ENCODE measurements at places on chromosomes 3 and 15.

- H3K27ac ChIP-seq, result no peak overlapping the region
- DNase-seq, result no peak
- peaks cover 3% of the 10 kb centered on the region for H3K4me1 ChIP-seq
- H3K4me3 ChIP-seq, result no peak overlapping the region
- peaks cover 13% of the 10 kb centered on the region for H3K36me3 ChIP-seq
These were observed 167.0 kb downstream of the ATP10A start for GRCh38 chr15:25695875-25696760.

GRCh38 chr3:61250784-61251173, 473 bp downstream of the FHIT start:
- H3K4me1 ChIP-seq, result peaks cover 2% of the 10 kb centered on the region
- H3K27me3 ChIP-seq, result no peaks in the 10 kb centered on the region
- peak overlapping the region; percentile 81 for H3K4me3 ChIP-seq
- no peak for DNase-seq
- H3K36me3 ChIP-seq, result no peaks in the 10 kb centered on the region

GRCh38 chr3:154758109-154758868, 321.8 kb upstream of the MME start:
- H3K4me1 ChIP-seq, result no peaks in the 10 kb centered on the region
- H3K36me3 ChIP-seq, result no peaks in the 10 kb centered on the region
- no peak overlapping the region for H3K27ac ChIP-seq
- no peak overlapping the region for H3K4me3 ChIP-seq
- peak; percentile 21 for DNase-seq
- no peaks in the 10 kb centered on the region for H3K27me3 ChIP-seq

- no peaks in the 10 kb centered on the region for H3K4me1 ChIP-seq
- H3K4me3 ChIP-seq, result no peak overlapping the region
- H3K36me3 ChIP-seq, result no peaks in the 10 kb centered on the region
- DNase-seq, result no peak
- H3K27me3 ChIP-seq, result no peaks in the 10 kb centered on the region
These were observed 211.9 kb downstream of the TPRG1 start for GRCh38 chr3:189383630-189384029.

DNA sequence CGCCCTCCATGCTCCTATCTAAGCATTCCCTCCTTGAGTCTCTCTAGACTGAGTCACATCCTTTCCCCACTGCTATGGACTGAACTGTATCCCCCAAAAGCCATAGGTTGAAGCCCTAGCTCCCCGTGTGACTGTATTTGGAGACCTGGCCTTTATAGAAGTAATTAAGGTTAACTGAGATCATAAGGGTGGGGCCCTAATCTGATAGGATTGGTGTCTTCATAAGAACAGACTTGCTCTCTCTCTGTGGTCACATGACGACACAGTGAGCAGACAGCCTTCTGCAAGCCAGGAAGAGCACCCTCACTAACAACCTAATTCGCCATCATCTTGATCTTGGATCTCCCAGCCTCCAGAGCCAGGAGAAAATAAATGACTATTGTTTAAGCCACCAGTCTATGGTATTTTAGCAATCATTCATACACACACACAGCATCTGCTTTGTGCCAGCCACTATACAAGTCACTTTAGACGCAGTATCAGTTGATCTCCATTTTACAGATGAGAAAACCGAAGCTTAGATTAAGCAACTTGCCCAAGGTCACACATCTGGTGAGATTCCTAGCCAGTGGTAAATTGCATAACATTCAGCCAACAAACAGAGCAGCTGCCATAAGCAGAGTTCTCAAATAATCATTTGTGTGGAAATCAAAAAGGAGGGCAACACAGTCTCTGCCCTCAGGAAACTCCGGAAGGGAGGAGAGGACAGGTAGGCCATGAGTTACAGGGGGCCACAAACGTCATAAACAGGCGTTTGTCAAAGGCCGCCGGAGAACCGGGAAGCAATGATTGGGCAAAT, 66.3 kb upstream of the HES1 start:
- no peak overlapping the region for H3K4me3 ChIP-seq
- no peaks in the 10 kb centered on the region for H3K4me1 ChIP-seq
- H3K36me3 ChIP-seq, result no peaks in the 10 kb centered on the region
- H3K27ac ChIP-seq, result no peak overlapping the region

DNA sequence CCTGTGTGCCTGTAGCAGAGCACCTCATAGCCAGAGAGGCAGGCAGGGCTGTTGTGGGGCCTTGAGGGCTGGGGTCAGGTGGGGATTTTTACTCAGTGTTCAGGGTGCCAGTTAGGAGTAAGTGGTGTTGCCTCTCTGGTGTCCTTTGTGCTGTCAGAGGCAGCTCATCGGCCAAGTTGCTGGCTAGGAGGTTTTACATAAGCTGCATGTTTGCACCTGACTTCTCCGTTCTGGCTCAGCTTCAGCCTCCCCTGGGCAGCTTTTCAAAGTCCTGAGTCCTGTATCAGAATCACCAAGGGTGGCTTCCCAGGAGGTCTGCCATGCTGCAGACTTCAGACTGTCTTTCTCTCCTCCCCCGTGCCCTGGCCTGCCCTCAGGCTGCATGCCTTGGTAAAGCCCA, 242.6 kb upstream of the TPM1 start:
- H3K4me3 ChIP-seq, result no peak overlapping the region
- H3K4me1 ChIP-seq, result no peaks in the 10 kb centered on the region
- H3K36me3 ChIP-seq, result peaks cover 2% of the 10 kb centered on the region
- no peaks in the 10 kb centered on the region for H3K27me3 ChIP-seq
- no peak for DNase-seq

DNA sequence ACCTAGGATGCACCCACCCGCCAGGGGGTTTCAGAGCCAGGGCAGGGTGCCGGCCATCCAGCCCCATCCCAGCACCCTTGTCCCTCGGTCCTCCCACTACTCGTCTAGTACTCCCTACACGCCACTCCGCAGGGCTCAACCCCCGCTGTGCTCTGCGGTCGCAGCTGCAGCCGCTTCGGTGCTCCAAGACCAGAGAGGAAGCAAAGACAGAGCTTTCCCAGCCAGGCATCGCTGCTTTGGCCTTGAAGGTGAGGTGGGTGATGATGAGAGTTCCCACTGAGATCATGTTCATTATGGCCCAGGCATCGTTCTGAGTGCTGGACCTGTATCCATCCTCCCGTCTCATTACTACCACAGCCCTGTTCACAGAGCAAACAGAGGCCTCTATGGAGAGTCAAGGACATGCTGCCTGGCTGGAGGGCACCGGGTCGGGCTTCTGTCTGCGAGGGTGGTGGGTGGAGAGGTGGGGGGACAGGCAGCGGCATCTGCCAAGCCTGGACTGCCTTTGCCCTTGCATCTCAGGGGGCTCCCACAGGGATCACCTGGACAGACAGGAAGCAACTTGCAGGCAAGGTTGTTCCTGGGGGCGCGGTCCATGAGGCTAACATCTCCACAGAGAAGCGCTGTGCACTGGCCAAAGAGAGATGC, 66.9 kb downstream of the KLF13 start:
- H3K4me3 ChIP-seq, result no peak overlapping the region
- no peak overlapping the region for H3K27ac ChIP-seq
- no peaks in the 10 kb centered on the region for H3K27me3 ChIP-seq
- H3K4me1 ChIP-seq, result peaks cover 18% of the 10 kb centered on the region
- H3K36me3 ChIP-seq, result no peaks in the 10 kb centered on the region
- DNase-seq, result no peak

GRCh38 chr3:158991146-158991705, 189.4 kb downstream of the MFSD1 start:
- no peaks in the 10 kb centered on the region for H3K36me3 ChIP-seq
- H3K27ac ChIP-seq, result no peak overlapping the region
- no peaks in the 10 kb centered on the region for H3K4me1 ChIP-seq
- no peak for DNase-seq
- no peak overlapping the region for H3K4me3 ChIP-seq

DNA sequence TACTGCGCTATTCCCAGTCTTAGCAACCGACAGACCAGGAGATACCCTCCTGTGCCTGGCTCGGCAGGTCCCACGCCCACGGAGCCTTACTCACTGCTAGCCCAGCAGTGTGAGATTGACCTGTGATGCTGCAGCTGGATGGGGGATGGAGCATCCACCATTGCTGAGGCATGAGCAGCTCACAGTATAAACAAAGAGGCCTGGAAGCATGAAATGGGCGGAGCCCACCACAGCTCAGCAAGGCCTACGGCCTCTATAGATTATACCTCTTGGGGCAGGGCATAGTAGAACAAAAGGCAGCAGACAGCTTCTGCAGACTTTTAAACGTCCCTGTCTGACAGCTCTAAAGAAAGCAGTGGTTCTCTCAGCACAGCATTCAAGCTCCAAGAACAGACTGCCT, 160.3 kb downstream of the ANXA2 start:
- no peak overlapping the region for H3K27ac ChIP-seq
- no peaks in the 10 kb centered on the region for H3K4me1 ChIP-seq
- H3K27me3 ChIP-seq, result peaks cover 3% of the 10 kb centered on the region

GRCh38 chr3:102059145-102059943, 210.0 kb downstream of the NFKBIZ start:
- DNase-seq, result no peak
- H3K27ac ChIP-seq, result no peak overlapping the region
- no peaks in the 10 kb centered on the region for H3K4me1 ChIP-seq
- H3K4me3 ChIP-seq, result no peak overlapping the region

DNA sequence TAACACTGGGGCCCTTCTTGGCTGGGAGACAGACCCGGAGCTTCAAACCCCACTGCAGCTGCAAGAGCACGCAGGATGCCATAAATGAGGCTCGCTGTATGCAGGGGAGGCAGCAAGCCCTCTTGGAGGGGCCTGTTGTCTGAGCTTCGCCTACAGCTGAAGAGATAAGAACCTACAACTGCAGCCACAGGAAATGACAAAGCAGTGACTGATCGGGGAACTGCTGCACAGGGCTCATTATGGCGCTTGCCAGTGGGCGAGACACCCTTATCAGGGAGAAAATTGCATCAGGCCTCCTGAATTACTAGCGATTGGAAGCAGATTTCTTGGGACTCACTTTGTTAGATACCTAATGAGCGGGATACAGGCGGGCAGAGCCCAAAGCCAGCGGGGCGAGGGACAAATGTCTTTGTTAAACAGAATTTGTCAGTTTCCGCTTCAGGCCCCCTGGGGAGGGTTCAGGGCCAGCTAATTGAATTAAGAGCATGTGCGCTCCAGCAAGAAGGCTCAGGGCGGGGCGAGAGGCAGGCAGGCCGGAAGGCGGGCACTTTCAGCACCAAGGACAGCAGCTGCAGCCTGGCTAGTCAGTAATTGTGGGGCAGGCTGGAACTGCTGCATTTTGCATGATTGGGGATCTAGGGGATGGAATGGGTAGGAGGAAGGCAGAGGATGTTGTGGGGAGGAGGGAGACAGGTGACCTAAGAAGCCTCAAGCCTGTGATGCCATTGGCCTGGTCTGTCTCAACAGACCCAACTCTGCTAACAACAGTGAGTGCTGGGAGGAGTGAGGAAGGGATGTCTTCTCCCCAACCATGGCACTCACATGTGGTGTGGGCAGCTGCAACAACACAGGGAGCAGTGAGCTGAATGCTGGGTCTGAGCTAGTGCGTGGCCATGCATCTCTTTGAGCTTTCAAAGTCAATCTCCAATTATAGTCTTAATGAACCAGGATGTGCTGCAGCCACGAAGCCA, 55.3 kb downstream of the CCDC33 start:
- no peaks in the 10 kb centered on the region for H3K36me3 ChIP-seq
- peak; percentile 85 for DNase-seq
- H3K27ac ChIP-seq, result no peak overlapping the region
- H3K27me3 ChIP-seq, result no peaks in the 10 kb centered on the region

GRCh38 chr15:57890351-57890750, 175.2 kb downstream of the ALDH1A2 start:
- no peaks in the 10 kb centered on the region for H3K36me3 ChIP-seq
- no peak overlapping the region for H3K4me3 ChIP-seq
- H3K27ac ChIP-seq, result no peak overlapping the region
- DNase-seq, result peak; percentile 77
- H3K27me3 ChIP-seq, result no peaks in the 10 kb centered on the region
- H3K4me1 ChIP-seq, result no peaks in the 10 kb centered on the region

- no peaks in the 10 kb centered on the region for H3K36me3 ChIP-seq
- H3K27me3 ChIP-seq, result no peaks in the 10 kb centered on the region
- H3K4me1 ChIP-seq, result no peaks in the 10 kb centered on the region
- H3K27ac ChIP-seq, result no peak overlapping the region
- no peak overlapping the region for H3K4me3 ChIP-seq
These were observed 123.4 kb upstream of the MB21D2 start for GRCh38 chr3:193040836-193041672.

GRCh38 chr15:50911001-50911400, 2.5 kb downstream of the AP4E1 start:
- no peak overlapping the region for H3K4me3 ChIP-seq
- DNase-seq, result no peak
- H3K27ac ChIP-seq, result peak overlapping the region; percentile 74
- no peaks in the 10 kb centered on the region for H3K27me3 ChIP-seq

DNA sequence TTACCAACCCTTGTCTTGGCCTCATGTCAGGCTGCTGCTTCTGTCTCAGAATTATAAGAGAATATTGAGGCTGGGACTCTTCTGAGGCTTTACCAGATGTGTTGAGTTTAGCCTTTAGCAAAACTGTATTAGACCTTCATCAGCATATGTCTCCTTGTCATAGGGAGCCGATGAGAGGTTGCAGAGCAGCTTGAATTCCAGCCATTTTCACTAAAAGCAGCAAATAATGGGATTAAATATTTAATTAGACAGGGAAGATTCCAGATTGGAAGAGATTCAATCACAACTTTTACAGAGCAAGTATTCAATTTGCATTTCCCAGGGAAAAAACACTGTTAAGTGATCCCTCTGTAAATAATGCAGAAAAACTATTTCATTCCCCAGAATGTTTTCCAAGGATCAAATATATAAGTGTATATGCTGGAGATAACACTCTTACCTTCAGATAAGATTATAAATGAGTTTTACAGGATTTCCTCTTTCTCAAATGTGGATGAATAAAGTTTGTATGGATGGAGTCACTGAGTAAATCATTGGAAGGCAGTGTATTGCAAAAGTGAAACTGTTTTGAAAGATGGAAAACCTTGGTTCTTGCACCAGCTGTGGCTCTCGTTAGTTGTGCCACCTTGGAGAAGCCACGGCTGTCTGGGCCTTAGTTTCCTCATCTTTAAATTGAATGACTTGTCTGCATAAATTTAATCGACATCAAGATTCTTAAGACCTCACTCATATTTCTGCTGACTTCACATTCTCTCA, 466.4 kb upstream of the SGO1 start:
- DNase-seq, result peak; percentile 7
- H3K4me3 ChIP-seq, result no peak overlapping the region
- no peaks in the 10 kb centered on the region for H3K36me3 ChIP-seq
- H3K4me1 ChIP-seq, result peaks cover 2% of the 10 kb centered on the region

DNA sequence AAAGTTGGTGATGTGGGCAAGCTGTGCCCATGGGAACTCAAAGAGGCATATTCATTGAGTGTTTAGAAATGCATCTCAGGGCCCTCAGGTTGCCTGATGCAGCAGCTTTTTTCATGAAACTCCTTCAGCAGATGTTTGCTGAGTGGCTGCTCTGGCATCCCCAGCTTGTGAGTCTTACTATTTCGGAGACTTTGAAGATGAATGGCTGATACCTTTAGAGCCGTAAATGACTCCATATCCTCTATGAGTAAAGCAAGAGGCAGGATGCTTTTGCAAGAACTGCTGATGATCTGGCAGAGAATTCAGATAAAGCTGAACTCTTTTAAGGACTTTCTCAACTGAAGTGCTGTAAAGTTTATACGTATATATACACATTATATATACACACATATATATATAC, 384.3 kb downstream of the CACNA2D3 start:
- no peaks in the 10 kb centered on the region for H3K4me1 ChIP-seq
- peak; percentile 6 for DNase-seq
- no peaks in the 10 kb centered on the region for H3K36me3 ChIP-seq
- no peaks in the 10 kb centered on the region for H3K27me3 ChIP-seq

Measured in fibroblast of lung (primary cell).